WTC11 (cell line): ENCODE measurements at places on chromosomes 1 and 21. TPM values are rescaled to one million over a fixed set of nuclear protein-coding genes. Genes with fewer than 3 reads are reported as not detected.

DNA sequence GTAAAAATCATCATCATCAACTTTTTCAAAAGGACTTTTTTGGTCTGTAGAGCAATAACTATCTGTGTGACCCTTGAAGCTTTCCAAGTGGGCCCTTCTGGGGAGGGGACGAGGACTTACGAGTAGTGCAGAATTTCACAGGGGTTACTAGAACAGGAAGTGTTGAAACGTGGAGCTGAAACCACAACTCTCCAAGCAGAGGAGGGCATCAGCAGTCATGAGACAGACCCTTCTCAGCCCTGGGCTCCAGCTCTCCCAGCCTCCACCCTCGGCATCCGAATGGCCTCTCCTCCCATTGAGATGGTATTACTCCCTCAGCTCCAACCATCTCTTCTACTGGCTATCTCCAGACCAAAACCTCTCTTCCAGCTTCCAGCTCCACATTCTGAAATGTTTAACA, 3.6 kb downstream of the FAM89A start:
- no peaks in the 10 kb centered on the region for H3K36me3 ChIP-seq
- no peak for DNase-seq
- peaks cover 82% of the 10 kb centered on the region for H3K27me3 ChIP-seq
- no peak overlapping the region for H3K27ac ChIP-seq
- H3K4me1 ChIP-seq = peaks cover 3% of the 10 kb centered on the region; the same call in 1 of the 2 replicates

DNA sequence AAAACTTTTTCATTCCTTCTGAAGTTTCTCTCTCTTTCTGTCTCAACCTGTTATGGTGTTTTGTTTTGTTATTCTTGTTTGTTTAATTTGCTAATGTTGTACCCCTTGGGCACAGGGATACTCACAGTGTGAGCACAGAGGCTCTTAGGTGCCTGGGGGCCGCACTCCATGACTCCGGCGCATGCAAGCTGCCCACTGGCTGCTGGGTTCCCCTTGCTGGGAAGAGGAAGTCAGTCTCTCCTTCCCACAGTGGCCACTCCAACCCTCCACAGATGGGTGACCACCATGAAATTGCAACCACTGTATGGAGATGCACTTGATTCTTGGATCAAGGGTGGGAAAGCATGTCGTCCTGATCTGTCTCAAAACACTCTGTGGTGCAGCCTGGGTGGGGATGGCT, 4.6 kb upstream of the CD1A start:
- no peak overlapping the region for H3K4me3 ChIP-seq
- no peak for DNase-seq
- no peaks in the 10 kb centered on the region; the same call in 1 of the 2 replicates for H3K27me3 ChIP-seq
- H3K36me3 ChIP-seq = no peaks in the 10 kb centered on the region

DNA sequence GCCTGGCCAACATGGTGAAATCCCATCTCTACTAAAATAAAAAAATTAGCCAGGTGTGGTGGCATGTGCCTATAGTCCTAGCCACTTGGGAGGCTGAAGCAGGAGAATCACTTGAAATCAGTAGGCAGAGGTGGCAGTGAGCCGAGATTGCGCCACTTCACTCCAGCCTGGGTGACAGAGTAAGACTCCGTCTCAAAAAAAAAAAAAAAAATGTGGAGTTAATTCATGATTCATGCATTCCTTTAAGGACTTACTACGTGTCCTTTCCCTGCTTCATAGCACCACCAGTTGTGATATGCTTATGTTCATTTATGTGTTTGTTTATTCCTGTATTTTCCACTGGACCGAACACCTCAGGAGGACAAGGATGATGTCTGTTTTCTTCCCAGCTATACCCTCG, 12.7 kb upstream of the PRELP start:
- no peak overlapping the region for H3K27ac ChIP-seq
- no peaks in the 10 kb centered on the region; the same call in 1 of the 2 replicates for H3K27me3 ChIP-seq
- peaks cover 16% of the 10 kb centered on the region for H3K4me1 ChIP-seq
- no peaks in the 10 kb centered on the region for H3K36me3 ChIP-seq
- no peak for DNase-seq
- no peak overlapping the region for H3K4me3 ChIP-seq

DNA sequence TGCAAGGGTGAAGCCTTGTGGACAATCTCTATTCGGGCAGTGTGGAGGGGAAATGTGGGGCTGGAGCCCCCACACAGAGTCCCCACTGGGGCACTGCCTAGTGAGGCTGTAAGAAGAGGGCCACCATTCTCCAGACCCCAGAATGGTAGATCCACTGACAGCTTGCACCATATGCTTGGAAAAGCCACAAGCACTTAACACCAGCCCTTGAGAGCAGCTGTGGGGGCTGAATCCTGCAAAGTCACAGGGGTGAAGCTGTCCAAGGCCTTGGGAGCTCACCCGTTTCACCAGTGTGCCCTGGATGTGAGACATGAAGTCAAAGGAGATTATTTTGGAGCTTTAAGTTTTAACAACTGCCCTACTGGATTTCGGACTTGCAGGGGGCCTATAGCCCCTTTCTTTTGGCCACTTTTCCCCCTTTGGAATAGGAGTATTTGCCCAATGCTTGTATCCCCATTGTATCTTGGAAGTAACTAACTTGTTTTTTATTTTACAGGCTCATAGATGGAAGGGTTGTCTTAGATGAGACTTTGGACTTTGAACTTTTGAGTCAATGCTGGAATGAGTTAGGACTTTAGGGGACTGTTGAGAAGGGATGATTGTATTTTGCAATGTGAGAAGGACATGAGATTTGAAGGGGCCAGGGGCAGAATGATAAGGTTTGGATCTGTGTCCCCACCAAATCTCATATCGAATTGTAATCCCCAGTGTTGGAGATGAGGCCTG, 16.3 kb upstream of the COL6A1 start:
- no peak overlapping the region for H3K27ac ChIP-seq
- H3K4me1 ChIP-seq = peaks cover 2% of the 10 kb centered on the region
- peaks cover 43% of the 10 kb centered on the region for H3K27me3 ChIP-seq
- no peak overlapping the region for H3K4me3 ChIP-seq

GRCh38 chr1:232226197-232226712, 403.7 kb downstream of the SIPA1L2 start:
- peaks cover 64% of the 10 kb centered on the region for H3K27me3 ChIP-seq
- peak overlapping the region; percentile 50 for H3K4me3 ChIP-seq
- H3K27ac ChIP-seq = peak overlapping the region; percentile 46
- peaks cover 53% of the 10 kb centered on the region for H3K4me1 ChIP-seq

GRCh38 chr1:211579440-211580302, 710 bp upstream of the SLC30A1 start:
- H3K36me3 ChIP-seq = peaks cover 14% of the 10 kb centered on the region
- H3K27me3 ChIP-seq = no peaks in the 10 kb centered on the region
- DNase-seq = no peak
- peak overlapping the region; percentile 72 for H3K27ac ChIP-seq

GRCh38 chr1:223714849-223715603, 2.7 kb downstream of the CAPN2 start:
- peaks cover 88% of the 10 kb centered on the region for H3K27me3 ChIP-seq
- peaks cover 52% of the 10 kb centered on the region for H3K4me1 ChIP-seq
- no peak for DNase-seq
- no peak overlapping the region for H3K4me3 ChIP-seq
- 0 out of 2 replicates have a peak, but pooled peaks cover 2% of the 10 kb centered on the region for H3K36me3 ChIP-seq

DNA sequence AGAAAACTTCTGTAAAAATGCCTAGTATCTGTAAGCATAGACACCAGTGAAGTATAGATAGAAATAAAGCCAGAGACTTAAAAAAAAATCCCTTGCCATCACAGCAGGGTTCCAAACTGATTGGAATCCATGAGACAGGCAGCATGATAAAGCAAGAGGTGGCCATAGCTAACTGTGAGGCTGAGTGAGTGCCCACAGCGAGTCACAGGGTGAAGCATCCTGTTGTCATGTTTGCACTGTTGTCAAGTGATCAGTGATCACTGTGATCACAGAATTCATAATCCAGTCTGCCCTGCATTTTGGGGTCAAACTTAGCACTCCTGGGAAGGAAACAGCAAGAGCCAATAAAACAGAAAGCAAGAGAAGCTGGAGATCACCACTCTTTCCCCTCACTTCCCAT, 33.3 kb downstream of the LRRC8B start:
- no peak overlapping the region for H3K4me3 ChIP-seq
- H3K4me1 ChIP-seq = peaks cover 38% of the 10 kb centered on the region
- no peak overlapping the region for H3K27ac ChIP-seq
- peaks cover 21% of the 10 kb centered on the region for H3K36me3 ChIP-seq
- no peaks in the 10 kb centered on the region for H3K27me3 ChIP-seq

- no peaks in the 10 kb centered on the region for H3K4me1 ChIP-seq
- H3K27me3 ChIP-seq = no peaks in the 10 kb centered on the region
- H3K4me3 ChIP-seq = no peak overlapping the region
- DNase-seq = no peak
- no peaks in the 10 kb centered on the region for H3K36me3 ChIP-seq
Measured at GRCh38 chr1:71695821-71696220, 586.5 kb downstream of the NEGR1 start.

DNA sequence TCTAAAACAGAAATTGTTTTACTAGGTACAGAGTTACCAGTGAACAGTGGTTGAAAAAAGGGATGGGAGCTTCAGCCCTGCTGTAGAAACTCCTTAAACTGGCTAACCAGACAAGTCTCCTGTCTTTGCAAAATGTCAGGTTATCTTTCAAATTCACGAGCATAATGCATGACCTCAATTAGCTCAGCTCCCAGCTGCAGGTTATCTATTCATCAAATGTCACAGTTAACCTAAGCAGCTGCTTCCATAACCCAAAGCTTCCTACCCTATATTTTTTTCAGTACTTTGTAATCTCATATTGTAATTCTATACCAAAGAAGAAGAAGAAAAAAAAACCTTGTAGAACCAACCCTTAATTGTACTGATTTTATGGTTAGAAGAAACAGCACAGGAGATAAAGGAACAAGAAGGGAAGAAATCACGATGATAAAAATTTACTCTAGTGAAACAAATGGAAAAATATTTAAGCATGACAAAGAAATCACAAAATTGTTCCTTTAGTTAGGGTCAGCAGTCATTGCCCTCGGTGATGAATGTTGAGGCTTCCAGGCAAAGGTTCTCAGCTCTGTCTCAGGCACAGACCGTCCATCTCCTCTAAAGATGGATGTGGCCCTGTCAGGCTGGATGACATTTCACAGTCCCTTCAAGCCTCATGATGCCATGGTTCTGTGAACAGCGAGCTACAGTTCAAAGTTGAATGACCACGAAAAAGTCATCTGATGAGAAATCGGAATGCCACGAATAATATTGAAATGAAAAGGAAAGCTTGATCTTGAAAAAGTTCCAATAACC, 95.9 kb downstream of the PLD5 start:
- H3K27me3 ChIP-seq = no peaks in the 10 kb centered on the region
- no peak overlapping the region for H3K4me3 ChIP-seq
- peak overlapping the region; percentile 69; the same call in 1 of the 2 replicates for H3K27ac ChIP-seq
- H3K4me1 ChIP-seq = peaks cover 4% of the 10 kb centered on the region

DNA sequence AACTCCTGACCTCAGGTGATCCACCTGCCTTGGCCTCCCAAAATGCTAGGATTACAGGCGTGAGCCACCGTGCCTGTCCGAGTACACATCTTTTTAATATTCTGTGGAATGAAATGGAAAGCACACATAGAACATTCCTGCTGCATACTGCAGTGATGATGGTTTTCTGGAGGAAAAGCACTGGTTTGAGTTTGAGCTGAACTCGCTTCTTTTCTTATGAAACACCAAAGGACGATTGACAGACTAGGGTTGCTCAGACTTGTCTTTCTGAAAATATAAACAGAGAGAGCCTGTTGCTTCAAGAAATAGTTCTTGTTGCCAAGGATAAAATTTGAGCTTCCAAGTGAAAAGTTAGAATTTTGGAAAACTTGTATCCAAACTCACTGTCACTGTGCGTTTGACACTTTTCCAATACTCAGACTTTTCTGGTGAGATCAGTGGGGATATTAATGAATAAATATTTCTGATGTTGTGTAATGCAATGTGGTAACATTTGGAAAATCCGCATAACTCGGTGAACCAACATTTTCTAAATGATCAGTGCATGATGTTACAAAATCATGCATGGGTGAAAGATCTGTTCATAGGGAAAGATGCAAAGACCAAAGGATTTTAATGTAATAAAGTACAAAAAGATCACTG, 15.0 kb upstream of the ERMAP start:
- no peak overlapping the region for H3K4me3 ChIP-seq
- no peaks in the 10 kb centered on the region for H3K27me3 ChIP-seq

DNA sequence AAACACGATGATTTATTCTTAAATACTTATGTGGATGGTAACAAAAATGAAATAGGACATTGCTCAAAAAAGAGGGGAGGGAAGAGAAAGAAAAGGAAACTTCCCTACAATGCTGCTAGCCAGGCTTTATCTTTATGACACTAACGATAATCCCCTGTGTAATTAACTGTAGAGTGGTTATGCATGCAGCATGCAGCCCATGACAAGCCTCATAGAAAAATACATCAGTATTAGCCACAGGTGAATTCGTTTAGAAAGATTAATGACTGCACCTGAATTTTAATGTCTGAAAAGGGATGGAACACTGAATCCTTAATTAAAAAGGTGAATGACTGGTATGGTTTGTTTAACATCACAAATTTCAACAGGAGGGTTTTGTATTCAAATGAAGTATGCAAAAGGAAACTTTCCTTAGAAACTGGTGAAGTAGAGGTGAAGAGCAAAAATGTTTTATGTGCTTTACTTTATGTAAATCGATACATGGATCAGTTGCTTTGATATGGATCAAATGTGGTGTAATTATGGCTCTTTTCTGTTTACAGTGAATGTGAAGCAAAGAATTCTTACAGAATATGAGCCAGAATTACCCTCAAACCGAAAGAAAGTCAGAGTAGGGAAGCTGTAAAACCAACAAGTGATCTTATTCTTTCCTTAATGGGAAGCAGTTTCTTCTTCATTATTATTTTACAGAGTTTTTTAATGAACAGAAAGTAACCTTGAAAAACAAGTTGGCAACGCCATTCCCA, 569.6 kb upstream of the ADGRL2 start:
- H3K27ac ChIP-seq = peak overlapping the region; percentile 61
- H3K4me3 ChIP-seq = no peak overlapping the region
- no peaks in the 10 kb centered on the region for H3K27me3 ChIP-seq
- no peaks in the 10 kb centered on the region; the same call in 1 of the 2 replicates for H3K36me3 ChIP-seq
- H3K4me1 ChIP-seq = peaks cover 47% of the 10 kb centered on the region
- DNase-seq = no peak

DNA sequence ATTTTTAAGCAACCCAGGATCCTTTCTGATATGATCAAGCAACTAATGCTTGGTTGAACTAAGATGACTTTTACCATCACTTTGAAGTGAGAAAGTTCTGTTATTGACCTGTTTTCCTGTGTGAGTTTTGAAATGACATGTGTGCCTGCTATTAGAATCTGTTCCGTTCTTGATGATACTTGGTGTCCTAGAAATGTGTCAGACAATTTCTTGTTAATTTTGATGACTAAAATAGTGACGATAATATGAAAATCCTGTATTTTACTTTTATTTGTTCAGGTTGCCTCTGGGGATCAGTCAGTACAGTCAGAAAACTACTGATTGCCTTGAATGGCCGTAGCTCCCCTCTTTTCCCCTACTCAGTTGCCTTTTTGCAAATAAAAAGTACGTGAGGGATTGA, 228.0 kb downstream of the RYR2 start:
- H3K36me3 ChIP-seq = no peaks in the 10 kb centered on the region
- DNase-seq = no peak
- H3K27ac ChIP-seq = peak overlapping the region; percentile 12; the same call in 1 of the 2 replicates
- H3K4me3 ChIP-seq = no peak overlapping the region
- H3K27me3 ChIP-seq = no peaks in the 10 kb centered on the region

TEDDM1 gene
- total RNA-seq = not detected in 3 replicates

VWA5B1 gene
- 1.1 to 1.5 TPM (median 1.4 TPM) in 3 replicates for total RNA-seq

AGL gene
- total RNA-seq = 20.2 to 22.5 TPM (median 21.6 TPM) in 3 replicates

HAO2 gene
- 0.53 to 1.0 TPM (median 0.80 TPM) in 3 replicates for total RNA-seq

TRNP1 gene
- total RNA-seq = 37.6 to 51.4 TPM (median 49.4 TPM) in 3 replicates

HSPB7 gene
- total RNA-seq = 0.11 to 0.23 TPM (median 0.21 TPM) in 3 replicates

KIRREL1 gene
- total RNA-seq = 32.8 to 42.4 TPM (median 32.9 TPM) in 3 replicates

CLIC6 gene
- 1.8 to 3.8 TPM (median 3.7 TPM) in 3 replicates for total RNA-seq

AGT gene
- 0.64 to 1.0 TPM (median 1.0 TPM) in 3 replicates for total RNA-seq
